ENCODE measurements at places on chromosomes 4 and X. TPM values are rescaled to one million over a fixed set of nuclear protein-coding genes. Genes with fewer than 3 reads are reported as not detected.

DNA sequence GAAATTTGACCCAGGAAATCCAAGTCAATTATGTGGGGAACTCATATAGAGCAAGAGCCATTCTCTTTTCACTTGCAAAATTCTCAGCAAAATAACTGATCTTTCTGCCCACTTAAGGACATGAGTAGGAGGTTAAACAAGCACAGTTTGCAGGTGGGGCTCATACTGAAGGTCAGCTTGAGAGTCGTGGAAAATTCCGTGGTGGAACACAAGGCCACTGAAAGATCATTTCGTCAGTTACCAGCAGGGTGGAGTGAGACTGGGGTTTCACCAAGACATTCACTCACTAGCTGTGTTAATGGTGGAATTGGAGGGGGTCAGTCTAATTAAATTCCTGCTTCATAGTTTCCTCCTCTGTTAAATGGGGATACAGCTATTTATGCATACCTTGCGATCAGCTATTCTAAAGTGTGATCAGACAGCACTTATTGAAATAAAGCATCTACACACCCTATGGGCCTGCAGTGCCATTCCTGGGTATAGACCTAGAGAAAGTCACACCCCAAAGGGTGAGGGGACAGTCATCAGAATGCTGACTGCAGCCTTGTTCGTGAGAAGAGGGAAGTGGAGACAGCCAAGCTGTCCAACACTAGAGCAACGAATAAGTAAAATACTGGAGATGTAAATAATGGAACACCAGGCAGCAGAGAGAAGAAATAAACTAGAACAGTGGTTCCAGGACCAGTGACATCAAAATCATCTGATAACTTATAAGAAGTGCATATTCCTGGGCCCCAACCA is 42.7 kb upstream of the CLNK start:
- DNase-seq = no peak

GRCh38 chr4:110287130-110287529 is 88.7 kb upstream of the ELOVL6 start:
- no peak for DNase-seq

DNA sequence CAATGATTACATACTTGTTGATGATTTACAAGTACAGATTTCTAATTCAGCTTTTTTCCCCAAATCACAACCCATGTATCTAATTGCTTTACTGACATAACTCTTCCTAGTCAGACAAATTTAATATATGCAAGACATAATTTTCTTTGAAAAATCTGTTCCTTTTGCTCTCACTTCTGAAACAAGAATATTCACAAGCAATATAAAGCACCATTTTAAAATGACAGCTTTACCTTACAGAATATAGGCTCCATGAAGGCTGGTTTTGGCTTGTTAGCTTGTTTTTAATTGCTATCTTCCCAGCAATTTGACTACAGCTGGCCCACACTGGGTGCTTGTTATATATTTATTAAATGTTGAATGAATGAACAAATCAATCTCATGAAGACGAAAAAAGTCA is 24.5 kb downstream of the GPM6A start:
- DNase-seq = no peak

Gene CDX4
- not detected for total RNA-seq

Gene PDK3
- total RNA-seq = 44.0 TPM

Gene OTC
- total RNA-seq = 0.33 TPM

- no peak for DNase-seq
Measured at GRCh38 chrX:132180929-132181328, 38.3 kb downstream of the RAP2C start.

GRCh38 chr4:20305976-20306375 is 54.3 kb downstream of the SLIT2 start:
- DNase-seq = no peak

DNA sequence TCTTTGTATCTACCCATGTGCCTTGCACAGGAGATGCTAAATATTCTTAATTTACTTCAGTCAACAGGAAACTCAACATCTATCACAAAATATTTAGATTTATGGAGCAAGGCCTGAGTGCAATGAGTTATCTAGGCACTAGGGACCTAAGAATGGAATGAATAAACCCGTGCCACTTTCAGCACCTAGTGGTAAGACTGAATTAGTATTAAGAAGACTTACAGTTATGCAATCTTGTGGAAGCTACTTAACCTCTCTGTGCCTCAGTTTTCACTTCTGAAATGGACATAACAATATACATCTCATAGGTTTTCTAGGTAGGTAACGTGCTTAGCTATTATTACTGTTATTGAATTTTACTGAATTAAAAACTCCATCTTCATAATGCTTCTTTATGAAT is 144.6 kb upstream of the MAP3K15 start:
- no peak for DNase-seq

DNA sequence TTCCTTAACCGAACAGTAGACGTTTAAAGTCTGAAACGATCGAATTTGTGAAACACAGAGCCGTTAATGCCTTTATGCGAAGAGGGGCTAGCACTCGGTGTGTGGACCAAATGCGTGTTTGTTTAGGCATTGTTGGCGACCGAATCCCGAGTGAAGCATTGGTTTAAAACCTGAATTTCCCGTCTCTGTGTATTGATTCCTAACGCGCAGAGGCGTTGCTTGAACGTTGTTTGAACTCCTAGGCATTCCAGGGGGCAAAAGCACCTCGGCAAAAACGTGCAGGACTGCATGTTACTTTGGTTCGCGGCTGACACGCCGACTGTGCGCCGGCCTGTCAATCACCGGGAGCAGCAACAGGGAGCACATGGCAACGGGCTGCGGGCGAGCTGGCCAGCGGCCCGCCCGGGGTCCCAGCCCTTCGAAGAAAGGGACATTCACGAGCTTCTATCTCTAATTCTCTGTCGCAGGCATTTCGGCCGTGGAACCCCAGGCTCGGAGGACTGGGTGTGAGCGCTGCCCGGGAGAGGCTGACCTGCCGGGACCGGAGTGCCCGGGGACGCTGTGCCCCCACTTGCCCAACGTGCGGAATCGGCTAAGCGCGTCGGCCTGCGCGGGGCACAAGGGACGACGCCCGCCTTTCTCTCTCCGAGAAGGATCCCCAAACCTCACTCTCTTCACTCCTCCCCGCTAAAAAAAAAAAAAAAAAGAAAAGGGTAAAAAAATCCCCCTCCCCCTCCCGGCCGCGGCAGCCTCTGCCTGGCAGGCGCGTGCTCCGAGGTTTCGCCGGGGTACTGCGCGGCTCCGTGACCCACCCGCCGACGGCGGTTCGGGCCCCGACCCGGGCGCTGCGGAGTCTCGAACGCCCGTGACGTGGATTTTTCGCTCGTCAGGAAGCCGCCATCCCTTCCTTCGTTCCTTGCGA is 810 bp downstream of the SPRY1 start:
- DNase-seq = no peak

DNA sequence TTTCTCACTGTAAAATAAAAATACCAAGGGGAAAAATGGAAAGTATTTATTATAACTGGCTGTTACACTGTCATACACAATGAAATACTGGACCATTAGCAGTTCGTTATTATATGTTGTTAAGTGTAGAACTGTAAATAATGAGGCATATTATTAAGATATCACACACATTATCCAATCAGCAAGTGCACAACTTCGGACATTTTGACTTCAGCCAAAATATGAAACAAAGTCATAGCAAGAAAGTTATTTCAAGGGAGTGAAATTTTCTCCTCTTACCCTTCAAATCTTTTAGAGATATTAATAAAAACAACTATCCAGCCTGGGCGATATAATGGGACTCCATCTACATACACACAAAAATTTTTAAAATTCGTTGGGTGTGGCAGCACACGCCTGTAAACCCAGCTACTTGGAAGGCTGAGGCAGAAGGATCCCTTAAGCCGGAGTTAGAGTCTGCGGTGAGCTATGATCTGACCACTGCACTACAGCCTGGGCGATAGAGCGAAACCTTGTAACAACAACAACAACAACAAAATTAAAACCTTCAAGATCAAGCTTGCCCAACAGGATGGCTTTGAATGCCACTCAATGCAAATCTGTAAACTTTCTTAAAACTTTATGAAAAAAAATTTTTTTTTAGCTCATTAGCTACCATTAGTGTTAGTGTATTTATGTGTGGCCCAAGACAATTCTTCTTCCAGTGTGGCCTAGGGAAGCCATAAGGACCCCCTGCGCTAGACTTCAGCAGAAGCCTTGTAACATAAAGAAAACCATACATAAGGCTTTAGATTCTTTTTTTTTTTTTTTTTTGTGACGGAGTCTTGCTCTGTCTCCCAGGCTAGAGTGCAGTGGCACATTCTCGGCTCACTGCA is 1.3 kb upstream of the CISD2 start:
- DNase-seq = no peak

- no peak for DNase-seq
Measured at GRCh38 chr4:160580581-160580980, 1477.7 kb downstream of the RAPGEF2 start.

Gene PAK3
- total RNA-seq = 2.1 TPM

- no peak for DNase-seq
Measured at GRCh38 chrX:153634832-153635231, 12.2 kb upstream of the DUSP9 start.

- DNase-seq = no peak
Measured at GRCh38 chrX:136643243-136643642, 4.7 kb upstream of the CD40LG start.

GRCh38 chr4:2049381-2049780 is 9.7 kb upstream of the NAT8L start:
- DNase-seq = no peak

Gene RPGR
- total RNA-seq = 17.0 TPM

- no peak for DNase-seq
Measured at GRCh38 chr4:88765729-88766128, 68.1 kb upstream of the NAP1L5 start.

DNA sequence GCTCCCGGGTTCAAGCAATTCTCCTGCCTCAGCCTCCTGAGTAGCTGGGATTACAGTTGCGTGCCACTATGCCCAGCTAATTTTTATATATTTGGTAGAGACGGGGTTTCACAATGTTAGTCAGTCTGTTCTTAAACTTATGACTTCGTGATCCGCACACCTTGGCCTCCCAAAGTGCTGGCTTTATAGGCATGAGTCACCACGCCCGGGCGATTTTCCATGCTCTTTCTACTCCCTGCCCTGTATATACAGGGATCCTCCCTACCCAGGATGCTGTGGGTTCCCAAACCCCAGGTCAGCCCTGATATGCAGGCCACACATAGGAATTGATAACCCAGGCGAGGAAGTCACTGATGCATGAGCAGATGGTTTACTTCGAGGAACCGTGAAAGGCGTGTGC is 31.4 kb downstream of the SSX5 start:
- no peak for DNase-seq

DNA sequence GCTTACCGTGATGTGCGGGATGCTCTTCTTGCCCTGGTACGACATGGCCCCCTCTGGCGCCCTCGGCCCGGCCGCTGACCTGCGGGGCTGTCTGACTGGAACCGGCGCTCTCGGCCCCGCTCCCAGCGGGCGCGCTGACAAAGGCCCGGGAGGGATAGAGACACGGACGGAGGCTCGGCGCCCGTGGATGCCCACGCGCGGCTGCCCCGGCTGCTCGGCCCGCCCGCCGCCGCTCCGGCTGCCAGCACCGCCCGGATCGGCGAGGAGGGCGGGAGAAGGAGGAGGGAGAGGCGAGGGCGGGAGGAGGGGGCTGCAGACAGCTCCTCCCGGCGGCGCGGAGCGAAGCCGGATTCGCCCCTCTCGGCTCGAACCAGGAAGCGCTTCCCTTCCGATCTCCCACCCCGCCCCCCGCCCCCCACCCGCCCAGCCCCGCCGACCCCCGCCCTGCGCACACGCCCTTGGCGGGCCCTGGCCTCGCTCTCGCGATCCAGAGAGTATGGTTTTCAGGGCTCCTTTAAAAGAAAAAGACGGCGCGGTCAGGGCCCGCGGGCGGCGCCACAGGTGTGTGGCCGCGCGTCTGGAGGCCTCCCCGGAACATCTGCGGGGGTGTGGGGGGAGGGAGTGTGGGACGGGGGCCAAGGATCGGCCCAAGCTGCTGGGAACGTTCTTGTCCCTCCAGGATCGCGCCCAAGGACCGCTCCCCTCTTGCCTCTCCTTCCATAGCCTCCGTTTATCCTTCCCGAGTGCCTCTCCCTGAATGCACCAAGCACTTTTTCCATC is 4.5 kb downstream of the CRMP1 start:
- no peak for DNase-seq

DNA sequence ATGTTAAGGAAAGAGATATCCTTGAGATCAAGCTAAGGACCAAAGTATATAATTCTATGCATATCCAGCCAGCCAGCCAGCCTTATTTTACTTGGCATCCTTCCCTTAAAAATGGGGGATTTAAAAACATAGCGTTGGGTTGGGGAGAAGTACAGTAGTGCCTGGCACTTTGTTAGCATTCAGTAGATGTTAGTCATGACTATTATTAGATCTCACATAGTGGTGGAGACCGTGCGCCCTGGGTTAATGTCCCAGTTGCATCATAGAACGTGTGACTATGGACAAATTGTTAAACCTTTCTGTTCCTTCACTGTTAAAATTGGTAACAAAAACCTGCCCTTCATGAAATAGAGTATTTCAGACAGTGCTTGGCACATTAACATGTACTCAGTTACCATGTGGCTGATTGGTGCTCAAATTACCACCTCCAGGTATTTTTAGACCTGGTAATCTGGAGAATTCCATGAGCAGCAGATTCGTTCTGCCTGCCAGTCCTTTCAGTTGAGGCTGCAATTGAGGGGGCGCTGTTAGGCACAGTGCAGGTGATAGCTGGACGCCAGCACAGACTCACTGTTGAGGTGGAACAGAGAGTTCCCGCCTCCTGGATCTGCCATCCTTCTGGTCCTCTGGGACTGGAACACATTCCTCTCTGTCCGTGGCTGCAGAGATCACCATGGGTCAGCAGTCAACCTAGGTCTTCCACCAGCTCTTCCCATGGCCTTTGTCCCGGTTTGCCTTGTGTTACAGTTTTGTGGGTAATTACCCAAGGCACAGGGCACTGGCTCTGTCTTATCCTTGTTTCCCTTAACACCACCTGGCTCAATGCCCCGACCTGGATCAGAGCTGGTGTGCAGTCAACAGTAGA is 31.7 kb downstream of the RBBP7 start:
- no peak for DNase-seq

- DNase-seq = no peak
Measured at GRCh38 chrX:38220415-38221390, at the start of gene SRPX. TSS of gene SRPX (minus strand) at chrX:38220871. CDS start at chrX:38220792, 79 bp downstream.

DNA sequence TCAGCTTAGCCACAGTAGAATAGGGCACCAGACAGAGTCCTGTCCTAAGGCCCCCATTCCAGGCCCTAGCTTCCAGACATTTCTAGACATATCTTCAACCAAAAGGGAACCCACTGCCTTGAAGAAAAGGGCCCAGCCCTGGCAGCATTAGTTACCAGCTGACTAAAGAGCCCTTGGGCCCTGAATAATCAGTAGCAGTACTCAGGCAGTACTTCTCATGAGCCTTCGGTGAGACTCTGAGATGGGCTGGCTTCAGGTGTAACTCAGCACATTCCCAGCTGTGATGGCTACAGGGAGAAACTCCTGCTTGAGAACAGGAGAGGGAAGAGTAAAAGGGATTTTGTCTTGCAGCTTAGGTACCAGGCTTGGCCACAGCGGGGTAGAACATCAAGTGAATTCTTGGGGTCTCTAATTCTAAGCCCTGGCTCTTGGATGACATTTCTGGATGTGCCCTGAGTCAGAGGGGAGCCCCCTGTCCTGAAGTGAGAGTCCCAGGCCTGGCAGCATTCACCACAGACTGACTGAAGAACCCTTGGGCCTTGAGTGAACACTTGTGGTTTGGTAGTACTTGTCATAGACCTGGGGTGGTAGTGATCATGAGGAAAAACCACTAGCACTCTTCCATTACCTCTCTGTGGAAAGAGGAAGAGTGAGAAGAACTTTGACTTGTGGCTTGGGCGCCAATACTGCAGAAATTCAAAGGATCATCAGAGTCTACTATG is 170.1 kb downstream of the ATP10D start:
- no peak for DNase-seq

GRCh38 chr4:16464651-16465050 is 238.4 kb upstream of the TAPT1 start:
- DNase-seq = no peak

Gene GAGE12H
- total RNA-seq = not detected

- no peak for DNase-seq
Measured at GRCh38 chr4:71240094-71240493, 98.7 kb upstream of the SLC4A4 start.
